ENCODE measurements at places on chromosomes 6 and 20. TPM values are rescaled to one million over a fixed set of nuclear protein-coding genes. Genes with fewer than 3 reads are reported as not detected.

DNA sequence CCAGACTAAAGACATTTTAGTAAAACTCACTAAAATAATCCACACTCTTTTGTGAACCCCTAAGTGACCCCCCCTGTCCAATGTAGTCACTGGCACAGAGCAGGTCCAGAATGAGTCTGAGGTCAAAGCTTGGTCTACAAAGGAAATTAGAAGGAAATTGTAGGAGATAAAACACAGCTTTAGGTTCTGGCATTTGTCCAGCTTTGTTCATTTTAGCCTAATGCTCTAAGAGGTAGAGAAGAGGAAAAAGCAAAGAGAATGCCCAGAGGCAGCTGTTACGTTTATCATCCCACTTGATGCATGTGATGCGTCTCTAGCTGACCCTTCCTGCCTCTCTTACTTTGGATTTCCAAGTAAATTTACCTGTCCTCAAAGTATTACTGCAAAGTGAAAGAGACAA is 62.5 kb downstream of the CNKSR3 start:
- DNase-seq: peak; percentile 76

The CD93 gene
- total RNA-seq: 67.5 TPM

- peak; percentile 50 for DNase-seq
These were observed 1.9 kb downstream of the L3MBTL3 start for GRCh38 chr6:130020073-130020906.

DNA sequence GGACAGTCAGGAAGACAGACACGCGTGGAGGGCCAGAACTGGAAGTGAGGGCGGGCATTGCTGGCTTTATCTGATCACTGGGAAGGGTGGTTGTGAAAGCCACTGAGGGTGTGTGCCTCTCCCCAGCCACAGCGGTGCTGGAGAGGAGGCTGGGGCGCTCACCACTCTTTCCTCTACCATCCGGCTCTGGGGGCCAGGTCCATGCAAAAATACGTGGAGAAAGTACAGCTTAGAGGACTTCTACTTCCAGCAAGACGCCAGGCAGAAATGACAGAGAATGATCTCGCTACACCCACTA is 148.8 kb upstream of the RPS6KA2 start:
- DNase-seq: no peak

- DNase-seq: no peak
These were observed 559.5 kb upstream of the PTCHD4 start for GRCh38 chr6:48670546-48670945.

DNA sequence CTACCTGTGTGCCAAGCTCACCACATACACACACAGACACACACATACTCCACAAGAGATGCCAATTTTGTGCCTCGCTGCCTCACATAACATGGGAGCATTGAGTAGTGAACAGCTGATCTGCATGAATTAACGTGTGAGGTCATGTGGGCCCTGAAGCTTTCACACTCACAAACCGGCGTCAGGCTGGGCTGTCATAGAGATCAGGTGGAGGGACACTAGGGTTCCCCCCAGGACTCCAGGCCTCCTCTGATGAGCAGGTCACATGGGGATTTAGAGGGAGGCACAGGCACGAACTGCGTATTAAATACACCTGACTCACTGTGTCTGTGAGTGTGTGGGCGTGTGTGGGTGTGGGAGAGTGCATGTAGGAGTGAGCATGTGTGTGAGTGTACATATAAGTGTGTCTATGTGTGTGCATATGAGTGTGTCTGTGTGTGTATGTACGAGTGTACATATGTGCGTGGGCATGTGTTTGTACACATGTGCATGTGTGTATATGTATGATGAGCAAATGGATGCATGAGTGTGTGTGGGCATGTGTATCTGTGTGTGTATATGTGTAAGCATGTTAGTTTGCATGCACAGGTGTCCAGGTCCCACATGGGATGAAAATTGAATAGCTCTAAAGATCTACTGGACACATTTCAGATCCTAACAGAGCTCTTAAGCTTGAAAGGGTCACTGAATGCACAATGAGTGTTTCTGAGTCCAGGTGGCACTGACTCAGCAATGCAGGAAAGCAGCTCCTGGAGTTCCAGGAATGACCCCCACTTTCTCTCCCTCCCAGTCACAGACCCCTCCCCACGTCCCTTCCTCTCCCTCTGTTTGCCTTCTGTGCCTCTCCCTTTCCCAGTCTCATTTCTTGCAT is 336.6 kb downstream of the PREX1 start:
- DNase-seq: no peak

Measured in muscle of leg (tissue), 16 donors.